ENCODE measurements at places on chromosomes 7 and 10.

- no peak for DNase-seq
Measured at GRCh38 chr10:117363028-117363427, 12.2 kb downstream of the PDZD8 start.

- DNase-seq, result no peak
Measured at GRCh38 chr7:147742301-147742700, 848.3 kb upstream of the C7orf33 start.

DNA sequence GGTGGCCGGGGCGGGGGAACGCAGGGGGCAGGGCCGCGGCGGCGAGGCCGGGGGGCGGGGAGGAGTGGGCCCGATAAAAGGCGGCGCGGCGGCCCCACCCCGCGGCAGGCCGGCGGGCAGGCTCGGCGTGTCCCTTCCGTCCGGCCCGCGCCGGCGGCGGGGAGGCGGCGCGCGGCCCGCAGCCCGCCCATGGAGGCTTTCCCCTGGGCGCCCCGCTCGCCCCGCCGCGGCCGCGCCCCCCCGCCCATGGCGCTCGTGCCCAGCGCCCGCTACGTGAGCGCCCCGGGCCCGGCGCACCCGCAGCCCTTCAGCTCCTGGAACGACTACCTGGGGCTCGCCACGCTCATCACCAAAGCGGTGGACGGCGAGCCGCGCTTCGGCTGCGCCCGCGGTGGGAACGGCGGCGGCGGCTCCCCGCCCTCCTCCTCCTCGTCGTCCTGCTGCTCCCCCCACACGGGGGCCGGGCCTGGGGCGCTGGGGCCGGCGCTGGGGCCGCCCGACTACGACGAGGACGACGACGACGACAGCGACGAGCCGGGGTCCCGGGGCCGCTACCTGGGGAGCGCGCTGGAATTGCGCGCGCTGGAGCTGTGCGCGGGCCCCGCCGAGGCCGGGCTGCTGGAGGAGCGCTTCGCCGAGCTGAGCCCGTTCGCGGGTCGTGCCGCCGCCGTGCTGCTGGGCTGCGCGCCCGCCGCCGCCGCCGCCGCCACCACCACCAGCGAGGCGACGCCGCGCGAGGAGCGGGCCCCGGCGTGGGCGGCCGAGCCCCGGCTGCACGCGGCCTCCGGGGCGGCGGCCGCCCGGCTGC, at the start of gene NANOS1:
TSS of gene NANOS1 (plus strand) at position 102 of the 808 bp plus-strand sequence. CDS start at position 190, 88 bp downstream.
- peak; percentile 69 for DNase-seq

GRCh38 chr7:98137826-98138151, 31.1 kb downstream of the LMTK2 start:
- no peak for DNase-seq

DNA sequence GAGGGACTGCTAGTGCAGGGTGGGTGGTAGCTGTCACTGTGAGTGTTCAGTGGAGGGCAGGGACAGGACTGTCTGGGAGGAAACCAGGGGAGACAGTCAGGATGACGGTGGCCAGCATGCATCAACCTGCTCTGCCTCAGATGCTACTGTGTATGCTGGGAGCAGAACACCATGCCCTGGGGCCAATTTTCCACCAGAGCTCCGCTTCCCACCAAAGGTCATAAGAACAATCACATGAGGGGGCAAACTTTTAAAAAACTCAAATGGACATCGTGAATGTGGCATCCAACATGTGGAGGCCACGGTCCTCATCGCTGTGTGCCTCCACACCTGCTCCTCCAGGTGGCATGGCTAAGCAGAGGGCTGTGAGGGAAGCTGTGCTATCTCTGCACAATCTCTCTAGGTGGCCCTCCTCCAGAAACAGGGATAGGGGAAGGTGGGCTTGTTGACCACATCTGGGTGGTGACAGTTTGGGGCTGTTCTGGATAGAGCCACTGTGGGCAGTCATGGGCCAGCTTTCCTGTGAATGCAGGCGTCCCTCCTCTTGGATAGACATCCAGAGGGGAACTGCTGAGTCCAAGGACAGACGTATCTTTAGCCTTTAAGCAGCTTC, 411.0 kb downstream of the PTPRN2 start:
- DNase-seq, result no peak

DNA sequence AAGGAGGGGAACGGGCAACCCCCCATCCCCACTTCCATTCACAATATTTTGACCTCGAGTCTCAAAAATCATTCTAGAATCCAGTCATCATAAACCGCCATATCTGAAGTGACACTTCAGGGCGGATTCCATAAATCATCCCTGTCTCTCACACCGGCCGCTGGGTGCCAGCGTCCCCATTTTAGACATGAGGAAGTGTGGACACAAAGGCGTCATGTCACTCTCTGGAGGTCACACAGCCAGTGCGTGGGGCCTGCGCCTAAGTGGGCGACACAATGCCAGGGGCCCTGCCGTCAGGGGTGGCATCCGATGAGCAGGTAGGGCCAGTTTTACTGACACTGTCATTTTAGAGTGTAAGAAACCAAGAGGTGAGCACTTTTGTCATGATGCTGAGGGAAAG, 19.5 kb downstream of the KCNH2 start:
- DNase-seq, result peak; percentile 44

- no peak for DNase-seq
Measured at GRCh38 chr10:35971397-35971796, 329.3 kb upstream of the FZD8 start.

GRCh38 chr10:32556783-32557395, 110.9 kb downstream of the CCDC7 start:
- DNase-seq, result no peak

DNA sequence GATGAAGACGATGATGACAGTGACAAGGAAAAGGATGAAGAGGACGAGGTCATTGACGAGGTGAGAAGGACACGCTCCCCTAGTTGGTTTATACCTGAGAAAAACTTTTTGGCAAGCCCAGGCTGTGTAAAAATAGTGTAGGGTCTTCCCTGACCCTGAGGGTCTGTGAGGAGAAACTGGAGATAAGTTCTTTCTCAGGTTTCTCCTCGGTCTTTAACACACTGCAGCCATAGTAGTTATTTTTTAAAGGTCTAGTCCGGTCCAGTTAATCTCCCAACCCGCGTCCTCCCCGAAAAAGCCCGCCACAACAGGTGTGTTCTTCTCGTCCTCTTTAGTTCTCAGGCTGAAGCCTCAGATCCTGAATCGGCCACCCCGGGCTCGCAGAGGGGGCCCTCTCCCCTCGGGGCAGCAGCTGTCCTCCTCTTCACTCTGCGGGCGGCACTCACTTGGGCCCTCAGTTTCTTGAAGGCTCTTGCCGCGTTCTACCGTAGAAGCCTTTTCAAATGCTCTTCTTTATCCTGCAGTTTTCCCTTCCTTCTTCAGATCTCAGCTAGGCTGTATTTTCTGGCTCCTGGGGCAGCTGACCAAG, 411 bp downstream of the BCCIP start:
- DNase-seq, result no peak

GRCh38 chr10:64358907-64359306, 837.7 kb downstream of the REEP3 start:
- DNase-seq, result no peak

GRCh38 chr10:74024600-74024999, 26.7 kb downstream of the VCL start:
- no peak for DNase-seq

DNA sequence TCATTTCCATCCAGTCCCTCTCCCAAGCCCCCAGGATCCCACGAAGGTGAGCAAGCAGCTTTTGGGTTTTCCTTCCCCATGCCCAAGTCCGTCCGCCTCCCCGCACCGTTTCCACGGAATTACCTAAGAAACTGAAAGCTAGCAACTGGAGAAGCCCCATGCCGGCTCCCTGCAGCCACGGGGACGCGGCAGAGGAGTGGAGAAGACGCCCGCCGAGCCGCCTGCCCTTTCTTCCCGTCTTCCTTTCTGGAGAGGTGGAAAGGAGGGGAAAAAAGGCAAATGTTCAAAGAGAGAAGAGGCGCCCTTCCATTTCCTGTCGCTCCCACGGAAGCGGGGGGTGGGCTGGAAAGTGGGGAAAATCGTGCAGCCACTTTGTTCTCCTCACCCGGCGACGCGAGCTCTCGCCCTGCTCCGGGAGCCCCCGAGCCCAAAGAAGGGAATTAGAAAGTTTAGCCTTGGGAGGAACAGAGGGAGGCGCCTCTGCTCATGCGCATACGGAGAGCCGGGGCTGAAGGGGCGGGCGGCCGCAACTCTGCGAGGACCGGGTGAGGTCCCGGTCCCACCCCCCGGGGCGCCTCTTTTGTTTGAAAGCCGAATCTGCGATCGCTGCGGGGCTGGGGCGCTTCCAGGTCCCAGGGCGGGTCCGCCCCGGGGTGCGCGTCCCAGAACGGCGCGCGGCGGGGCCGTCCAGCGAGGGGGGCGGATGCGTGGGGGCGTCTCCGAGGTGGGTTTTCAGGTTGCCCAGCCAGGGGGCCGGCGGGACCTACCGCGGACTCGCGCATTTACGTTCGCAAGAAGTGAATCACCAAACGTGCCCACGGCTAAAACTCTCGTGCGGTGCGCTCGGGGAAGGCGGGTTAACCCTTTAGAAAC, at the start of gene LAMB1:
TSS of gene LAMB1 (minus strand) at position 436 of the 873 bp plus-strand sequence. CDS start at position 160, 276 bp downstream.
- DNase-seq, result peak; percentile 93

DNA sequence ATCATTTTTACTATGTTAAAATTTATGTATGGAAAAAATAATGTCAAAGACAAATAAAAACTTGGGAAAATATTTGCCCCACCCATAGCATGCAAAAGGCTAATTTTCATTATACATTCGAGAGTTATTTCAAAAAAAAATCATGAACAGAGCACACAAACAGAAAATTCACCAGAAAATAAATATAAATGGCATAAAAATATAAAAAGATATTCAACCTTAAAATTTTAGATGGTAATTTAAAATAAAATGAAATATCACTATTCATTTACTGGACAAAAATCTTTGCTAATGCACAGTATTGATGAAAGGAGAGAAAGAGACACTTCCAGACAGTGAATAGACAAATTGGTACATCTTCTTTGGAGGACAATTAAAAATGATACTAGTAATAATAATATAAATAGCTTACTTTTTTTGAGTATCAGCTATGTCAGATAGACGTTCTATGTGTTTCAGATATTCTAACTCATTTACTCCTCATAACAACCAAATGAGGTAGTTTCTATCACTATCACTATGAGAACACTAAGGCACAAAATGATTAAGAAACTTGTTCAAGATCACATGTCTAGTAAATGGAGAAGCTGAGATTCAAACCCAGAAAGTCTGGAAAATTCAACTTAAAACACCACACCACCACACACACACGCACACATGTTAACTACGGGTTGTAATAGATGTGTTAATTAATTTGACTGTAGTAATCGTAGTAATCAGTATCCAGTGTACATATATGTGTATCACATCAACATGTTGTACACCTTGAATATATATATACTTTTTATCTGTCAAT, 63.0 kb downstream of the CCDC71L start:
- DNase-seq, result no peak

GRCh38 chr7:155759740-155760430, 52.4 kb downstream of the SHH start:
- DNase-seq, result no peak

GRCh38 chr10:103708627-103709288, 146.6 kb downstream of the SH3PXD2A start:
- DNase-seq, result no peak

DNA sequence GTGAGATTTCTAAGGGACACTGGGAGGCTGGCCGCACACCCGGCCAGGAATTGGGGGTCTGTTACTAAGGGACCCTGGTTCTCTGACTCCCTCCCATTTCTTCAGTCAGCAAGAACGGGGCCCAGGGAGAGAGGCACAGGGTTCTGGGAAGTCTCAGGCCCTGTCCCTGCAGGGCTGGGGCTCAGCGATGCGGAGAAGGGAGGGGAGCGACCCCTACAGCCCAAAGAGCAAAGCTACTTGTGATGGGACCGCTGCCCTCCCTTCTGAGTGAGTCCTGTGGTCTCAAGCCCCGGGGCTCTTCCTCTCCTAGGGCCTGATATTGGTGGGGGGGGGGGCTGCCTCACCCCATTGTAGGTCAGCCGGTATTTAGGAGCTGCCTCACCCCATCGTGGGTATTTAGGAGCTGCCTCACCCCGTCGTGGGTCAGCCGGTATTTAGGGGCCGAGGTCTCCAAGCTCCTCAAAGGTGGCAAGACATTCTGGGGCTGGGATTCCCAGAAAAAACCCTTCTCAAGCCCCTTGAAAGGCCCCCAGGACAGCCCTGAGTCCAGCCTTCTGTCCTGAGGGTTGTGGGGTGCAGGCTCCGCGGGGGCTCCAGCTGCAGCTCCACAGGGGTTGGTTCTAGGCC, 16.9 kb upstream of the NKX6-2 start:
- no peak for DNase-seq

DNA sequence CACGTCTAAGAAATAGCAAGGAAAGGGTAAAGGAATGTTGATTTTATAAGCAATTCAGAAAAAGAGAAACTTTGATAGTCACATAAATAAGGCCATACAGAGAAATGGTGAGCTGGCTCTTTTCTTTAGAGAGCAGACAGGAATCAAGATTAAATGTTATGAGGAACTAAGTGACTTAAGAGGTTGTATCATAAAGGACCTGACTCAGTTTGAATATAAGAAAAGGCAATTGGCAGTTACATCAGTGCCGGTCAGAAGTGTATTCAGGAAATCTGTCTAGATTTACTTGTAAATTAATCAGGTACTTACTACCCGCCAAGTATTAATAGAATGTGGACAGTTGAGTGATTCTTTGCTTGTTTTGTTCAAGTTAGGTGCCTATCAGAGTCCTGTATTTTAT, 2.1 kb downstream of the MRPL32 start:
- no peak for DNase-seq

- DNase-seq, result no peak
Measured at GRCh38 chr7:71133232-71133622, 1.3 kb downstream of the GALNT17 start.

GRCh38 chr7:36266683-36267082, 113.6 kb downstream of the EEPD1 start:
- DNase-seq, result no peak

- no peak for DNase-seq
Measured at GRCh38 chr10:47053081-47053798, 142.0 kb downstream of the PTPN20 start.

- DNase-seq, result no peak
Measured at GRCh38 chr10:67622511-67622910, 73.5 kb downstream of the CTNNA3 start.

DNA sequence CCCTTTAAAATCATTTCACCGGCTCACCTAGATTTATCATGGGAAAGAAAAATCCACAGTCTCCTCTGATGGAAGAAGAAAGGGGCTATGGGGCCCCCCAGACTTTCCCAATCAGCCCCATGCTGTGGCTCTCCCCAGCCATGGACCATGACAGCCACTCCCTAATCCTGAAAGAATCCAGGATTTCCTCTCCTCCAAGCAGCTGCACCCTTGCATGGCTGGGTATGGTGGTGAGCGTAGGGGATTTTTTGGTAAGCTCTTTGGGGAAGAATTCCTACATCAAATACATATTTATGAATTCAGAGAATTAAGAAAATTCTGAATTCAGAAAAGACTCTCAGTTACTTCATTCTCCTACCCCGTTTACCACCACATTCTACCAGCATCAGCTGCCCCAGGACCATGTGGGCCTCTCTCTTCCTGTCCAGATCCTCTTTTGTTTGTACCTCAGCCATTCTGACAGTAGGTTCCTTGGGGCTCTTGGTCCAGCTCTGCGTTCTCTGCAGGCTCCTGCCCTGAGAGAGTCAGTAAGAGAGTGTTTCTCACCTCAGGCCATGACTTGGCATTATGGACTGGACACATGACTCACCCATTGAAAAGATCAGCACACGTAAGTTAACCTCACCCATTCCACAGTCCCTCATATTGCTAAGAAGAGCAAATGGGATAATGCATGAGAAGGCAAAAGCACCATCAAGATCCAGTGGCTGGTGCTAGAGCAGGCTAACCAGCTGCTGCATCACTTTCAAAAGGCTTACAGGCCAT, 337.8 kb downstream of the ELMO1 start:
- DNase-seq, result no peak

GRCh38 chr10:35339942-35340341, 3.6 kb downstream of the CCNY start:
- DNase-seq, result peak; percentile 64

Measured in kidney (tissue), 22 donors.